ENCODE measurements at places on chromosomes 12 and 14.

- no peak for DNase-seq
These were observed 339.5 kb downstream of the AEBP2 start for GRCh38 chr12:19778797-19779196.

DNA sequence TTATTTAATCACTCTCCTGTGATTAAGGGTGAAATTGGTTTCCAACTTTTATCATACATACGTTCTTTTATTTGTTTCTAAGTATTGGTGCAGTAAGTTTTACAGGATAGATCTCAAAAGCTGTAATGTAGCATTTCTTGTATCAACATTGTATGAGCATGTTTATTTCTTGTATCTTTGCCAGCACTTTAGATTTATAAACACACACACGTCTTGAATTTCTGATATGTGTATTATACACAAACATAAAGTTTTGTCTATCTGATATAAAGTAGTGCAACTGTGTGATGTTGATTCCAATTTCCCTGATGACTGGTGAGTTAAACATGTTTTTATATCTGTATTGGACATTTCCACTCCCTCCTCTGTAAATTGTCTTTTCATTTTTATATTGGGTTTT is 134.7 kb downstream of the NOVA1 start:
- DNase-seq = no peak

DNA sequence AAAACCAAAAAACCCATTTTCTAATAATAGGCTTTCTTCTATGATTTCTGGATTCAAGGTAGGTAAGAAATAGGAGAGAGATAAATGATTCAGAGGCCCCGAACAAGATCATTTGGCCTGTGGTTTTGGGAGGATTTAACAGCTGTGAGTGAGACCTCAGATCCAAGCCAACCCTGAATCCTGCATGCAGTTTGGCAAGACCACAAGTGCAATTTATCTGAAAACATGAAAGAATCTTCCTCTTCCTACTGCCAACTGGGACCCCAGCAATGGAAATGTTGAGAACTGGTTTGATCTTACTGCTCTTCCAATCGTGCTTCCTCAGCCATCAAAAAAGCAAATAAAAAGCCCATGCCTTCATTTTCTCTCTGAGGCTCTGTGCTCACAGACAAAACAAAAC is 519.7 kb upstream of the TBX3 start:
- DNase-seq = no peak

GRCh38 chr14:73785834-73786635 is 65.6 kb upstream of the PTGR2 start:
- DNase-seq = no peak

DNA sequence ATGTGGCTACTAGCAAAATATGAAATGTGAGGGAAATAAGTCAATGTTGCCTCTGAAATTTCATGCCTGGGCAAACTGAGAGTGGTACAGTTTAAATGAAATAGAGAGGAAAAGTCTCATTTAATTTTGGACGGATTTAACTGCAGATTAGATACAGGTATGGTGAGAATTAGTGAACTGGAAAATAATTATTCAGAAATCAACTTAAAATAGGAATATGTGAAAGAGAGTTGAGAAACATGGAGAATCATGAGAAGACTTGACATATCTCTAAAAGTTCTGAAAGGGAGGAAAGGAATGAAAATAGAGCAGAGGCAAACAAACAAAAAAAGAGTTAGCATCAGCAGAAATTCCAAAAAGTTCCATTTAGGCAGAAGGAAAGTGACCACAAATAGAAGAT is 33.5 kb upstream of the BMAL2 start:
- DNase-seq = no peak

- peak; percentile 98 for DNase-seq
These were observed 226.1 kb downstream of the FOXN3 start for GRCh38 chr14:89190765-89191513.

DNA sequence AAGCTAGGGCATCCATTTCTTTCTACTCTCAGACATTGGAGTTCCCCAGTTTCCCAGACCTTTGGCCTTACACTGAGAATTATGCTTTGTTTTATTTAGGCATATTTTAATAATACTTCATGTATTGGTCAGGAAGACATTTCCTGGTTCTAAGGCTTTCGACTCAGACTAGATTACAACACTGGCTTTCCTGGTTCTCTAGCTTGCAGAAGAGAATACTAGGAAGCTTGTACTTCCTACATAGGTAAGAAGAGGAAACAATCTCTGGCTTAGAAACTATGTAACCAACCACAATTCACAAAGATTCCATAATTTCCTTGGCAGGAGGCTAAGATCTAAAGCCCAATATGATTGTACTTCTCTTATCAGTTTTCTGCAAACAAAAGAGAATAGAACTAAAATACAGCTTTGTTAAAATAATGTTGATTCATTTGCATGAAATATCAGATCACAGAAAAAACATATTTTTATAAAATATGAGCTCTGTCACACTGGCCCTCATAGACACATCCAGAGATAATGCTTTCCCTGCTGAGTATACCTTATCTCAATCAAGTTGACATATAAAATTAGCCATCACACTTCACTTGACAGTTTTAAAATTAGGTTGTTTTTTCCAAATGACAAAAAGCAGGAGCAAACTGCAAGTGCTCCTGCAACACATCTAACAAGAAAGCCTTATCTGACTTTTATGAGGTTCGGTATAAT is 30.5 kb downstream of the CLEC2D start:
- no peak for DNase-seq

- DNase-seq = no peak
These were observed 66.3 kb upstream of the EEA1 start for GRCh38 chr12:92995258-92995903.

GRCh38 chr12:9925705-9926393 is 6.3 kb downstream of the CLEC2A start:
- DNase-seq = no peak

DNA sequence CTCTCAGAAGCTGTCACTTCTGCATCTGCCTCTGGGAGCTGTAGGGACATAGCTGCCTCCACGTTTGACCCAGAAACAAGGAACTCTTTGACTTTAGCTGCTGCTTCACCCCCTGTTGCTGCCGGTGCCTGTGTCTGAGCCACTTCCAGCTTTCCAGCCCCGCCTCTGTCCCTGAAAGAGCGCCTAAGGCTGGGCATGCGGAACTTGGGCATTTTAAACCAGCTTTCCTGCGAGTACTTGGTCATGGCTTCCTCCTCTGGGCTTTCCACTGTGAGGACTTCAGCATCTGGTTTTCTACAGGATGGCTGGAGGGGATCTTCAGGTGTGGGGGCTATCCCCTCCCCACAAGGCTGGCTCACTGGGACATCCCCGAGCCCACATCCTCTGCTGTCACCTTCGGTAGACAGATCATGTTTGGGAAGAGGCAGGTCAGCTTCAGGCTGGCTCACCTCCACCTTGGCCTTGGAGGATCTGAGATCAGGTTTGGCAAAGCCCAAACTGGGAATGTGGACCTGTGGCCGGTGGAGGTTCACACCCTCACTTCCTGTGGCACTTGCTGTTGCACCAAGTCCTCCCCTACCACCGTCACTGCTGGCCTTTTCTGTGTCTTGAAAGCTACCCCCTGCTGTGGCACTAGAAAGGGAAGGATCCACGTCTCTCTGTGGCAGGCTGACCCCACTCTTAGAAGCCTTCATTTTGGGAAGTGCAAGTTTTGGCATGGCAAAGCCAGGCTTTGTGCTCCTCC is 15.2 kb downstream of the PLD4 start:
- no peak for DNase-seq

DNA sequence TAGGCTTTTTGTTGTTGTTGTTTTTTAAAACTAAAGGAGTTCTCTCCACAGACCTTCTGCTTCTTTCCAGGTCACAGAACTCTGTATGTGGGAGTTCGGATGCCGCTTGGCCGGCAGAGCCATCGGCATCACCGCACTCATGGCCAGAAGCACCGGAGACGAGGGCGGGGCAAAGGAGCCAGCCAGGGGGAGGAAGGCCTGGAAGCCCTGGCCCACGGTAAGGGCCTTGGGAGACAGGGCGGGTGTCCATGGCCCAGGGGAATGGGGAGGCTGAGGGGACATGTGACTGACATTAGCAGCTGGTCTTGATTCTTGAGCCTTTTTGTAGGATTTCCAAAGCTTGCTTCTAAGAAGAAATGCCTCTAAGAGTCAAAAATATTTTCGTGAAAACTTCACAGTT is 26.2 kb downstream of the SLC4A8 start:
- no peak for DNase-seq

DNA sequence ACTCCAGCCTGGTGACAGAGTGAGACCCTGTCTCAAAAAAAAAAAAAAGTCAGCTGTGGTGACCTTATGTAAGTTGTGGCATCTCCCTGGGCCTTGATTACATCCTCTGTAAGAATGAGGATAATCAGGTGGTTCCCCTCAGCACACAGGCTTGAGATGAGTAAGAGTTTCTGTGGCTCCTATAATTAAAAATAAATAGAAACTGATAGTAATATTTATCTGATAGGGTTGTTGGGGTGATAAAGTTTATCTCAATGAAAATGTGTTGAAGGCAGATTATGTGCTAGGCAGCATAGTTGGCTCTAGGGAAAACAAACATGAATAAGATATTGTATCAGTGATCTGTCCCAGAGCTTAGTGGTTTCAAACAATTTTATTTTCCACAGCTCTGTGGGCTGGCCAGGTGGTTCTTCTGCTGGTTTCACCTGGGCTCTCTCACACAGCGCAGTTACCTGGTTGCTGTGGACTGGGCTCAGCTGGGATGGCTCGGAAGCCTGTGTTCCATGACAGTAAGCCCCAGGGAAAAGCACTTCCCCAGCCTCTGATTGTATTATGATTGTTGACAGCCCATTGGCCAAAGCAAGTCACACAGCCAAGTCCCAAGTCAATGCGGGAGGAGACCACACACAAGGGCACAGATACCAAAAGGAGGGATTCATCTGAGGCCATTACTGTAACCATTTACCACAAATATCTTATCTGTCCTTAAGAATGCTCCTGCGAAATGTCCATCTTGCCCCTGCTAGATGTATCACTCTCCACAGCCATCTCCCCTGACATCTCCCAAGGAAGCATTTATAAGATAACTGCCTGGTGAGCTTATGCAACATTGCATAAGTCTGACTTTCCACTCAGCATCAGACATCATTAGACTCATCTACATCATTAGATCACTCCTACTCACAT is 151.7 kb downstream of the NUAK1 start:
- no peak for DNase-seq

DNA sequence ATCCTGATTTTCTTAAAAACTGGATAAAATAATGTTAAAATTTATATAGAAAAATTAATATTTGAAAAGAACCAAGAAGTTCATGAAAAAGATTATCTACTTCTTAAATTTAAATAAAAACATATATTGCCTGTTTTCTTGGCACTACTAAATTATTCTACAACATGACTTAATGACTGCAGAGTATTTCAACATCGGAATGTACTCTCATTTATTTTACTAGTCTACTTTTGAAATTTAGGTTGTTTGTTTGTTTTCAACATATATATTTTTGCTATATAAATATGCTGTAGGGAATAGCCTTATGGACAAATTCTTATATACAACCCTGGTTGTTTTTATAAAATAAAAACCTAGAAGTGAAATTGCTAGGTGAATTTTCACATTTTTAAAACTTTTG is 231.6 kb downstream of the RAD51B start:
- DNase-seq = no peak

GRCh38 chr12:124842800-124843510 is 20.7 kb downstream of the SCARB1 start:
- no peak for DNase-seq

DNA sequence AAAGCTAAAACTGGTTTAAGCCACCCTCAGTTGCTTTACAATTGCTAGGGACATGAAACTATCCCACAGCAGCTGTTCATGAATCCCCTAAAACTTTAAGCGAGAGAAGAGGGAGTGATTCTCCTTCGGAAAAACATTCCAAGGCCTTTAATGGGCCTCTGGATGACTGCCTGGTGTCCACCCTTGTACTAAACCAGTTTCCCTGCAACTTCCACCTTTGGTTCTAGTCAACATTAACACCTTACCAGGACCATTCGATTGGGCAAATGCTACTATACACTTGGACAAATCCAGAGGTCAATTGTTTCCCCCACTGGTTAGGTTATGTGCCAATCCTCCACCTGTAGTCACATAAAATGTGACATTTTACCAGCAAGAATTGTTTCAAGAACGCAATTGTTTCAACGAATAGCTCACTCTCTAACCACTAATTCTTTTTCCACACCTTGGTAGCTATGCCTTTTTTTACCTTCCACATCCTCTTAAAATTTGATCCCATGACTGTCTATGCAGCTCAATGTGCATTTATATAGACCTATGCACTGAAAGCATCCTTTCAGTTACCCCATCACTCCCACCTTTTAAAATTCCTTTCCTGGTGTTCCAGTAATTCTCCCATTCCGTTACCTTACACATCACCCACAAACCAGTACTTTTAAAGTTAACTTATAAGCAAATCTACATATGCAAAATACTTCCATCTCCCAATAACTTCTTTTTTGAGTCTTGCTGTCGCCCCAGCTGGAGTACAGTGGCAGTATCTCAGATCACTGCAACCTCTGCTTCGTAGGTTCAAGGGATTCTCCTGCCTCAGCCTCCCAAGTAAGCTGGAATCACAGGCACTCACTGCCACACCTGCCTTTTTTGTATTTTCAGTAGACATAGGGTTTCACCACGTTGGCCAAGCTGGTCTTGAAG is 3.6 kb downstream of the UBC start:
- DNase-seq = no peak

DNA sequence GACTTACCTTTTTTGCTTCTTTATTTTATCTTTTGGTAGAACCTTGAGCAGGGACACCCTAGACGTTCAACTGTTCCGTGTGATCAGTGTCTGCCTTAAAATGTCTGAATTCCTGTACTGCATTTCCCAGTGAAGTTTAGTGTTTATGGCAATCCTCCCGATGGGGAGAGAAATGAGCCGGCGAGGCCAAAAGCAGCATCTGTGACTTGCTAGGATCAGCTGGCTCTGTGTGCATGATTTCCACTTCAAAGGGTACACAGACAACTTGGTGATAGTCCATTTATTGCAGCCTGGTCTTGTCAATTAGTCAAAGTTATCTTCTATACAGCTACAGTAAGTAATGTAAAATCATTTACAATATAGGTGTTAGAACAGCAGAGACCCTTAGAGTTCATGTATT is 768.5 kb downstream of the DIO2 start:
- DNase-seq = no peak

- no peak for DNase-seq
These were observed 217.4 kb upstream of the PDE3A start for GRCh38 chr12:20150835-20151422.

GRCh38 chr14:73623504-73624054 is 11.3 kb downstream of the ACOT6 start:
- no peak for DNase-seq

- no peak for DNase-seq
These were observed 7.4 kb upstream of the TEX22 start for GRCh38 chr14:105390849-105391500.

- no peak for DNase-seq
These were observed 32.2 kb upstream of the DCD start for GRCh38 chr12:54680374-54680773.

DNA sequence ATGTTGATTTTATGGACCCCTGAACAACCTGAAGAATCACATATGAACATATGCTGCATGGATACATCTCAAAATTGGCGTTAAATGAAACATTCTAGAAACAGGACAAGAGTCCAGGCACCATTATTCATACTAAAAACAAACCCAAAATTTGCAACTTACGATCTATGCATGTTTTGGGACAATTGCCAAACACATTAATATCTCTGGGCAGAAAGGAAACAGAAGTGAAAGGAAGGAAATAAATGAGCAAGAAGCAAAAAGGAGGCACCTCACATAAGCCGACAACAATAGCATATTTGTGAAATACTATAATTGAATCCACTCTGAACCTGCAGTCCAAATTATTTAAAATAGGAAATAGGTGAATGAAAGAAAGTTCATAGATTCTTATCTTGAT is 1505.3 kb downstream of the AACS start:
- DNase-seq = no peak

GRCh38 chr12:3315201-3315661 is 175.8 kb upstream of the PRMT8 start:
- peak; percentile 81 for DNase-seq
